Mesendoderm (in vitro differentiated cells): ENCODE measurements at places on chromosomes 2 and 18.

- no peak for DNase-seq
Observed at GRCh38 chr2:176169711-176170110, 12.6 kb downstream of the HOXD3 start.

DNA sequence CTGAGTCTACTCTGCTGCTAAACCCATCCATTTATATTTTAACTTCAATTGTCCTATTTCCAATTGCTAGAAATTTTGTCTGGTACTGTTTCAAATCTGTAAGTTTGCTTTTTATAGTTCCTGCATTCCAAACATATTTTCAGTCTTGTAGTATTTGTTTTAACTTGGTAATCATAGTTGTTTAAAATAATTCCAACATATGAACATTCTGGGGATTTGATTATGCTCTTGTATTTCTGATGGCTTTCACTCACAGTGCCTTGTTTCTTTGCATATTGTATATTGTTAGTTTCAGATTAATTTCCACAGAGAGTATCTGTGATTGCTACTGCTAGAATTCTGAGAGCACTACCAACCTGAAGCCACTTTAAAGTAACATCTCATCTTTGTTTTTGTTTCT is 202.4 kb downstream of the ETAA1 start:
- DNase-seq: no peak

- peak; percentile 77 for DNase-seq
Observed at GRCh38 chr2:71530641-71531332, 77.4 kb downstream of the DYSF start.

DNA sequence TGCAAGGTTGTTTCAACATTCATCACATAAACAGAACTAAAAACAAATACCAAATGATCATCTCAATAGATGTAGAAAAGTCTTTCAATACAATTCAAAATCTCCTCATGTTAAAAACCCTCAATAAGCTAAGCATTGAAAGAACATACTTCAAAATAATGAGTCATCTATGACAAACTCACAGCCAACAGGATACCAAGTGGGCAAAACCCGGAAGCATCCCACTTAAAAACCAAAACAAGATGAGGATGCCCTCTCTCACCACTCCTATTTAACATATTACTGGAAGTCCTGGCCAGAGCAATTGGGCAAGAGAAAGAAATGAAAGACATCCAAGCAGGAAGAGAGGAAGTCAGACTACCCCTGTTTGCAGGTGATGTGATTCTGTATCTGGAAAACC is 992.2 kb upstream of the PIK3C3 start:
- no peak for DNase-seq

- DNase-seq: no peak
Observed at GRCh38 chr2:79128406-79128805, 8.1 kb downstream of the REG1A start.

DNA sequence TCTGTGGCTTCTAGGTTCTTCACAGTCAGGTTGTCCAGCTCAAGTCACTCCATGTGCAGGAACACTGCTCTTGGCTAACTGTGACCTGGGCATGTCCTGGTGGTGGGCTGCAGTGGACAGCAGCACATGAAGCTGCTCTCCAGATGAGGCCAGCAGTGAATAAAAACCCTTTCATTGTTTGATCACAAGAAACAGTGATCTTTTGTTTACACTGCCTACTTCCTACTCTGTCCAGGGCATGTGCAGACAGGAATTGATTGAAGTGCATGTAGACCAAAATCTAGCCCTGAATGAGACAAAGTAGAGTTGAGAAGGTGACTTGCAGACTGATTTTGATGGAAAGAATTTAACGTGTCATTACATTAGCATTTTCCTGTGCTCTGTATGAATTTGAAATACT is 34.9 kb downstream of the BCL2L11 start:
- DNase-seq: no peak

GRCh38 chr2:42012137-42012536 is 35.7 kb upstream of the PKDCC start:
- DNase-seq: no peak

- peak; percentile 85 for DNase-seq
Observed at GRCh38 chr2:20381457-20381856, 30.8 kb upstream of the PUM2 start.

GRCh38 chr2:24626131-24626530 is 135.1 kb downstream of the NCOA1 start:
- peak; percentile 89 for DNase-seq

- no peak for DNase-seq
Observed at GRCh38 chr2:157259386-157259785, 1.9 kb downstream of the GALNT5 start.

DNA sequence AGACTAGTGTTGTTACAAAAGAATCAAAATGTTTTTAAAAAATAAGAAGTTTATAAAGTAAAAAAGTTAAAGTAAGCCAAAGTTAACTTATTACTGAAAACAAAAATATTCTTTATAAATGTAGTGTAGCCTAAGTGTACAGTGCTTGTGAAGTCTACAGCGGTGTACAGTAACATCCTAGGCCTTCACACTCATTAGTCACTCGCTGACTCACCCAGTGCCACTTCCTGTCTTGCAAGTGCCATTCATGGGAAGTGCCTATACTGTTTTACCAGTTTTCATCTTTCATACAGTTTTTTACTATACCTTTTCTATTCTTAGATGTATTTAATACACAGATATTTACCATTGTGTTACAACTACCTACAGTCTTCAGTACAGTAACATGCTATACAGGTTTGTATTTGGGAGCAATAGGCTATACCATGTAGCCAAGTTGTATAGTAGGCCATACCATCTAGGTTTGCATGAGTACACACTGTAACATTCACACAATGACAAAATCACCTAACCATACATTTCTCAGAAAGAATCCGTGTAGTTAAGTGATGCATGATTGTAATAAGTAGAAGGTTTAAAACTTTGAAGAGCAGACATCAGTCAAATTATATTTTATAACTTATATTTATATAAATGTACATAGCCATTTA is 13.4 kb downstream of the SERPINB7 start:
- no peak for DNase-seq

DNA sequence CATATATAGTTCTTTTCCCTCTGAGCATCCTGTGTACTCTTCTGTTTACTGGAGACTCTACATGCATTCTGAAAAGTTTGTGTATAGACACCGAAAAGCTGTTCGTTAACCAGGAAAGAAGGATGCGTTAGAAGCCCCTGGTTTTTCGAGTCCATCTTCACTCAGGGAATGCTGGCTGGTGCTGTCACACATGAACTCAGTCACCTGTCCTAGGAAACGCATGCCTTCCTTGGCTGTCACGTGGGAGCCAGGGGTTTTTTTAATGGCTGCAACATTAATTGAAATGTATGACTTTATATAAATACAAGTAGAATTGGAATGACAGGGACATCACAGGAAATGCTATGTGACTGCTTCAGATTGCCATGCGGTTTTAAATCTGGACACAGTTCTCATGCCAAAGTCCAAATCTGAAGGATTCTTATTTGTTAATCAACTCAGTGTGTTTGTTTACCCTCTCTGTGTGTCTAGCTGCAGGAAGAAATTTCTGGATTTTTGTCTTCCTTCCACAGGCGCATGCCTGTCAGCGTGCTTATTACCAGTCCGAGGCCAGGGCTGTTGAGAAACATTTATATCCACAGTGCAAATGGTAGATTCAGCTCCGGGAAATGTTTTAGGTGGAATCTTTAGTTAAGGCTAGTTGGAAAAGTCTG is 2.6 kb downstream of the RAMP1 start:
- DNase-seq: no peak

DNA sequence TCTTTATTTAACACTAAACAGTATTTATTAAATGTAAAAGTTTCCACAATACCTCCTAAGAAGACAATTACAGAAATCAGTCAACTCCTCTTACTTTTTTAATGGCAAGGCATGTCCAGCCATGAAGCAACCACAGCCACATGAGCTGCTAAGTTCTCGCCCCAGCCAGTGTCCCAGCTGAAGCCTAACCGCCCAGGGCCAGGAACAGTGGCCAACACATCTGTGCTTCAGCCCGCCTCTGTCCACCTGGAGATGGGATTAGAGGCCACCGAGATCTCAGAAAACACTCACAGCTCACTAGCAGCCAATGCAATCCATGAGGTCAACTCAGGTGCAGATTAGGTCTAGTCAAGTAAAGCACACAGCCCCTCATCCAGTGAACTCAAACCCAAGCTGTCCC is 40.2 kb downstream of the PID1 start:
- no peak for DNase-seq

DNA sequence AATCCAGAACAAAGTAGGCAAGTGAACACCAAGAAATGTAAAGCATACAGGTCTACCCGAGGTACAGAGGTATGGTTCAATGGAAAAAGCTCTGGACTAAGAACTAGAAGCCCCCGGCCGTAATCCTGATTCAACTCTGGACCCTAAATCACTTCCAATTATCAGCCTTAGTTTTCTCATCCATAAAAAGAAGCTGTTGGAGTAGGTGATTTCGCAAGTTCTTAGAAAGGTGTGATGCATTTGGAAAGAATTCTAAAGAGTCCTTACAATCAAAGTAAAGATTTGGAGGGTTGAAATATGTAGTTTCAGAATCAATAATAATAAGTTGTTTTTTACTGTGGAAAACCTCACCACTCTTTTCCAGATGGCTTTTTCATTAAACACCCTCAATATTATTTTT is 622.1 kb upstream of the ID2 start:
- no peak for DNase-seq

DNA sequence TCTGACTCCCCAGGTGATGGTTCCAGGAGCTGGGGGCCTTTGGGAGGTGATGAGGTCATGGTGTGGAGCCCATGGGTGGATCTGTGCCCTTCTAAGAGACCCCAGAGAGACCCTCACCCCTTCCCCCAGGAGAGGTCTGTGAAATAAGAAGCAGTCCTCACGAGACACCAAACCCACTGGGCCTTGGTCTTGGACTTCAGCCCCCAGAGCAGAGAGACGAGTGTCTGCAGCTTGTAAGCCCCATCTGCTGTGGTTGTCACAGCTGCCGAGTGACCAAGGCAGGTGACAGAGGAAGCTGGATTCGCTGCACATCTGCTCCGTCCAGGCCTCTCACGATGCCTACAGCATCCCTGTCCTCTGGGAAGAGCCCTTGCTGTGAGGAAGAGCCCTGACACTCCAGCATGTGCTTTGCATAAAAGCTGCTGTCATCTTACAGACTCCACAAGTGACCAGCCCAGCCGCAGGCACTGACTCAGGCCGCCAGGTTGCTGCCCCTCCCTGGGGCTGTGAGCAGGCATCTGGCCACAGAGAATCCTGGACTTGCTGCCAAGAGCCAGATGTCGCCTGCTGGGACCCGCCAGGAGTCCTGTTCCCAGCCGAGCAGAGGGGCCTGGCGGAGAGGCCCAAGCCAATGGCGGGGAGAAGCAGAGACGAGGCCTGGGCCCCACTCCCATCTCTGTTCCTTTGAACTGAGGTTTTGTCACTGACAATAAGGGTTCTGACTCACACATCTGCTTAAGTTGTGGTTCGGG is 150.8 kb downstream of the PXDN start:
- peak; percentile 66 for DNase-seq

DNA sequence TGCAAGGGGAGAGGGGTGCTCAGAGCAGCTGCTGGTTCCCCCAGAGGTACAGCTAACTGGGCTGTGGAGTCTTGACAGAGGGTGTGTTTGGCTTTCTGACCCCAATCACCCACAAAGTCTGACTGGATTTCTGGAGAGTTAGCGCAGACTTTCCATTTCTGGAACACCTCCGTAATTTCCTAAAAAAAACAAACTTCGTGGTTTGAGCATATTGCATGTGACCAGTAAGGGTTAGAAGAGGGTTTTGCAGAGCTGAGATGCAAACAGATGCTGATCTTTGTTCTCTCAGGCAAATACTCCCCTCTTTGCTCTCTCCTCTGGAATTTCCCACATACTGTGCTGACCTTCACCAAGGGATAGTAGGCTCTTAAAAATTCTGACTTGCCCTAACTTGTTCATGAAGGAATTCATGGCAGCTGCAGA is 44.5 kb upstream of the TMEM247 start:
- DNase-seq: peak; percentile 37

GRCh38 chr18:34357944-34358580 is 133.3 kb upstream of the NOL4 start:
- no peak for DNase-seq

DNA sequence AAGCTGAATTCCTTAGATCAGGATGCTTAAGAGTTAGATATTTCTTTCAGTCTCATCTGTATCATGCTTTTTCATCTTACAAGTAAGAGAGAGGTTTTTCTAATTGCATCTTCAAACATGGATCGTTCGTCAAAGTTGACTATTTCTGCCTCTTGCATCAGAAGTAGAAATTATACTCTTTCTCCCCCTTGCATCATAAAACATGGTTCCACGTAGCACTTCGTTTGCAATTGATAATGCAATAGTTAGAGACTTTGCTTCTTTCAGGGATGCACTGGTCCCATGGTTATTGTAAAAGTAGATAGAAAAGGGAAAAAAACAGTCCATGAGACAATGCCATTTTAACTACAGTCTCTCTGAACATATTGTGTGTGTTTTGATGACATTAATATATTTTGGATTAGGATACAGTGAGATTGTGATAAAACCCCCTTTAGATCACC is 75.1 kb upstream of the PARD3B start:
- DNase-seq: no peak

- no peak for DNase-seq
Observed at GRCh38 chr2:231183851-231184250, 14.6 kb upstream of the ARMC9 start.

DNA sequence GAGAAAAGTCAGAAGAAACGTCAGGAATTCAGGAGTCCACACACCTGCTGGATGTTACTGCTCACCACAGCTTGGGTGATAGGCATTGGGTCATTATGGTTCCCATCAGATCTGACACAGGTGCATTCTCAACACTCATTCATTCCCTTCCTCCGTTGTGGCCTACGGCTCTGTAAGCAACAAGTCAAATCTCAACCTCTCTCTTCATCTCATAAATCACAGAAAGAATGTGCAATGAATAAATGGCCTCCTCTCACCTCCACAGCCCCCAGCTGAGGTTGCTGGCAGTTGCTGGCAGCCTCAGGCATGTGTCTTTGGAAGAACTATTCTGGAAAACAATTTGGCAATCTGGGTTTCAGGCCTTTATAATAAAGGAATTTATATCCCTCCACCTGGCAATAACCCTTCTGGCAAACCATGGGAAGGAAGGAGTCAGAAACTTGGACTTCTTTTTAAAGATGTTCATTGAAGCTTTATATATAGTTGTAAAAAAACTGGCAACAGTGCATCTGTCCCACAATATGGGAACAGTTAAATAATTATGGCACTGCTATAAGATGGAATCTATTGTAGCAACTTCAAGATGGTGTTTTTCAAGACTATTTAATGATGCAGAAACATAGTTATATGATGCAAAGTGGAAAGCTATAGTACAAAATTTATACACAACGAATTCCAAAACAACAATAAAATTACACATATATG is 175.4 kb downstream of the ANAPC1 start:
- no peak for DNase-seq

- DNase-seq: no peak
Observed at GRCh38 chr2:173239644-173240043, 115.0 kb upstream of the CDCA7 start.

DNA sequence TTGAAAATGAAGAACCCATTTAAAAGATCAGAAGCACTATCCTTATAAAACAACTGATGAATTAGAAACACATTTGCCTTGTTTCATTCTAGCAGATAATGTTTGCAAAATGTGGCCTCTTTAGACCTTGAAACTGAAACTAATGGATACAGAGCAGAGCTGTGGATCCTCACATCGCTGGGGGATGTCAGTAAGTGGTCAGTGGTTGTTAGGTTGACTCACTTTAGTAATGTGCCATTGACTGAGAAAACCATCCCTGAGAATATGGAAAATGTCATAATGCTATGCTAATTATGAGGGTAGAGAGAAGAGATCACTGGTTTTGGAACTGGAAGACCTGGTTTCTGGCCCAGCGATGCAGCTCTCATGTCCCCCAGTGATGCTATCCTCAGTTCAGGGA is 176.7 kb downstream of the MYO1B start:
- no peak for DNase-seq
